Fibroblast of skin of right biceps (primary cell): ENCODE measurements at places on chromosomes 4 and X.

DNA sequence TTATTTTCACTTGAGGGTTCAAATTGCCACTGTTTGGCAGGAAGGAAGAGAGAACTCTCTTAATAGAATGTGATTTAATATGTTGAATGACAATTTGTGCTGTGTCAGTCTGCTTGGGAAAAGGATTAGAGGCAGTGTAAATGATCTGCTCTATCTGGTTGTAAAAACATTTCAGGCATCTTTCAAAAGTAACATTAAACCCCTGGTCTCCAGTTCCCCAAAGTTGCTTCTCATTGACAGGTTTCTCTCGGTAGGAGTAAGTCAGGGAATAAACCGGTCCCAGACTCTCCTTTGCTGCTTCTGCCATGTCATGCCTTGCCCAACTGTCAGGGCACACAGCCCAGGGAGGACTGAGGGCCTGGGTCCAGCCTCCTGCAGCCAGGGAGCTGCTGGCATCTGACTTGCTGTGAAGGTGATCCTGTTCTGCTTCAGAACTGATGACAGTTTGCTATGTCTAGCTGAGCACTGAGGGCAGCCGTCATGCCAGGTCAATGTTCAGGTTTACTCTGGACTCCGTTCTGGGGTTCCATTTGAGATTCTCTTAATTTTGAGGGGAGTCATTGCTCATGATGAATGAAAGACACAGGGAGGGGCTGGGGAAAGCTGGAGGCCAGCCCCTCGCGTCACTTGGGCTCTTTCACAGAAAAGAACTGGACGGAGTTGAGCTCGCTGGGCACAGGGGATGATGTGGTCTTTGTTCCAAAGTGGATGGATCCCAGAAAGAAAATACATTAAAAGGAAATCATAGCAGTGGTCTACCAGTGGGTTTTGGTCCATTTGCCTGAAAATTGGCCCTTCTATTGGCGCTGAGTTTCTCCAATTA lies 312.4 kb downstream of the ARHGAP10 start:
- DNase-seq, result no peak

- peak; percentile 74 for DNase-seq
Measured at GRCh38 chr4:145098675-145099037, 545 bp downstream of the ABCE1 start.

DNA sequence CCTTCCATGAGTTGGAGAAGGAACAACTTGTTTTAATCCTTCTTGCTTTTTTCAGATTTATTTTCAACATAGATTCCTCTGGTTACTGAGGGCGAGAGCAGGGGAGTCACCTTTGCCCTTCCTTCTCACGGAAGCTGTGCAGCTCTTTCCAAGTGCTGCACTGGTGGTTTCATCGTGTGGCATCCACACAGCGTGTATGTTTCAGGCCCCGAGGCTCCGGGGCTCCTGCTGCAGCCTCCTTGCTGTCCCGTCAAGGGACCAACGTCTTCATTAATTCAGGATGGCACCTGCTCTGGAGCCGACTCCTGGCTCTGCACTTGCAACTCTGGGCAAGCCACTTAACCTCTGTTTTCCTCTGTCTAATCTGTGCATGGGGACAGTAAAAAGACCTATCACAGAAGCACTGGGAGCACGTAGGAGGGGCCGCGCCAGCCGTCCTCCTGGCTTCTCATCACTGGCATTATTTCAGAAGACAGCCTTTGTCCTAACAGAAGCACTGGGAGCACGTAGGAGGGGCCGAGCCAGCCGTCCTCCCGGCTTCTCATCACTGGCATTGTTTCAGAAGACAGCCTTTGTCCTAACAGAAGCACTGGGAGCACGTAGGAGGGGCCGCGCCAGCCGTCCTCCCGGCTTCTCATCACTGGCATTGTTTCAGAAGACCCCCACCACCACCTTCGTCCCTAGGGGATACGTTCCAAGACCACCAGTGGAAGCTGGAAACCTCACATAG lies 117.8 kb upstream of the NKX1-1 start:
- DNase-seq, result no peak

DNA sequence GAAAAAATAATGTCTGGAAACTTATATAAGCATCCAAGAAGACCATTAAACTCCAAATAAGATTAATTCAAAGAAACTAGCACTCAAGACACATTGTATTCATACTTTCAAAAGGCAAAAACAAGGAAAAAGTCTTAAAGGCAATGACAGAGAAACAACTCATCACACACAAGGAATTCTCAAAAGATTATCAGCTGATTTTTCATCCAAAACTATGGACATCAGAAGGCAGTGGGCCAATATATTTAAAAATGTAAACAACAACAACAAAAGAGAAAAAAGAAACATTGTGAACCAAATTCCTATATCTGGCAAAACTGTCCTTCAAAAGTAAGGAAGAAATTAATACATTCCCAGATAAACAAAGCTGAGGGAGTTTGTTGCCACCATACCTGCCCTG lies 711.4 kb upstream of the GALNTL6 start:
- no peak for DNase-seq

DNA sequence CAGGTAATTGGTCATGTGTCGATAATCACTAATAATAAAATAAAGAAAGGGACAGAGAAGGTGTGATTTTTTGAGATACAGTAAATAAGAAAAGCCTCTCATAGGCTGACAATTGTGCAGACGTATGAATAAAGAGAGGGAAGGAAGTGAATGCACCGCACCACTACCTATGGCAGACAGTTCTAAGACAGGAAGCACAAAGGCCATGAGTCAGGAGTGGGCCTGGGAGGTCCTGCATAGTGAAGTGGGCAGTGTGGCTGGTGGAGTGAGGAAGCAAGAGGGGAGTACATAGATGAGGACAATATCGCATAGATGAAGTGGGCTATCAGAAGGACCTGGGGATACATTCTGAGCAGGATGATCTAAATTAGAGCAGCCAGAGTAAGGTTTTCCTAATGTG lies 75.6 kb downstream of the BMP3 start:
- no peak for DNase-seq

DNA sequence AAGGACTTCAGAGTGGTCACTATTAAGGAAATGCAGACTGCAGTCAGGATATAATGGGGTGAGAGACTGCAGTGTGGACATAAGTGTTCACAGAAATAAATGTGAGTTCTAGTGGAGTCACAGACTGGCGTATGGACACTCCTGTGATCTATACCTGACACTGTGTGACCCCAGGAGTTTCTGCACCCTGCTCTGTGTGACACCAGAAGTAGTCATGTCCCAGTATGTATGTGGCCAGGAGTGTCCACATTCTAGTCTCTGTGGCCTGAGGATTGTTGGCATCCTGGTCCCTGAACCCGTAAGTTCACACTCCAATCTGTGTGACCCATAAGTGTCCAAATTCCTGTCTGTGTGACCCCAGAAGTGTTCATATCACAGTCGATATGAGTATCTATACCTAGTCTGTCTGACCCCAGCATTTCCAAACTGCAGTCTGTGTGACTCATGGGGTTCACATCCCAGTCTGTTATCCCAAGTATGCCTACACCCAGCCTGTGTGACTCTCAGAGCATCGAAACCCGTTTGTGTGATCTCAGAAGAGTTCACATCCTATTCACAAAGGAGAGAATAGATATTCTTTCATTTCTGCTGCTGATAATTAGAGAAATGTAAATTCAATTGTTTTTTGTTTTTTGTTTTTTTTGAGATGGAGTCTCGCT lies 16.3 kb downstream of the WDR13 start:
- no peak for DNase-seq

DNA sequence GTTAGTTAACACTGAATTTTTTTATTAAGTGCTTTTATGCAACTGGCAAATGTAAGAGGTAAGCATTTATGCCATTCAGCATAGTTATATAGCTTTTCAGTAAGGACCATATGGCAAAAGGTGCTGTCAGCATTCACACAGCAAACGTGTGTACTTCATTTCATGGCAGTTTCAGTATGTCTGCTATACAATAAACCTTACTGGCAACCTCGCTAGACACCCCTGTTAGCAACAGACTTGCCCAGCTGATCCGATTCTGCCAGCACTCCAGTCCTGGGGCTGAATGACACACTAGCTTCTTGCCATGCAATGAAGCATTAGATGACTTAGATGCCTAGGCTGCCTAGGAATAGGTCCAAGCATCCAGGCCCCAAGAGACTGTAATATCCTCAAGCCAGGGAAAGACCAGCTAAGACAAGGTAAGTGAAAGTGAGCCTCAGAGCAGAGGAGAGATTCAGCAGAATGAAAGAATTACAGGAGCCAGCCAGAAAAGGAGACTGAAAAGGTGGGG lies 47.3 kb upstream of the DOCK11 start:
- DNase-seq, result peak; percentile 17

DNA sequence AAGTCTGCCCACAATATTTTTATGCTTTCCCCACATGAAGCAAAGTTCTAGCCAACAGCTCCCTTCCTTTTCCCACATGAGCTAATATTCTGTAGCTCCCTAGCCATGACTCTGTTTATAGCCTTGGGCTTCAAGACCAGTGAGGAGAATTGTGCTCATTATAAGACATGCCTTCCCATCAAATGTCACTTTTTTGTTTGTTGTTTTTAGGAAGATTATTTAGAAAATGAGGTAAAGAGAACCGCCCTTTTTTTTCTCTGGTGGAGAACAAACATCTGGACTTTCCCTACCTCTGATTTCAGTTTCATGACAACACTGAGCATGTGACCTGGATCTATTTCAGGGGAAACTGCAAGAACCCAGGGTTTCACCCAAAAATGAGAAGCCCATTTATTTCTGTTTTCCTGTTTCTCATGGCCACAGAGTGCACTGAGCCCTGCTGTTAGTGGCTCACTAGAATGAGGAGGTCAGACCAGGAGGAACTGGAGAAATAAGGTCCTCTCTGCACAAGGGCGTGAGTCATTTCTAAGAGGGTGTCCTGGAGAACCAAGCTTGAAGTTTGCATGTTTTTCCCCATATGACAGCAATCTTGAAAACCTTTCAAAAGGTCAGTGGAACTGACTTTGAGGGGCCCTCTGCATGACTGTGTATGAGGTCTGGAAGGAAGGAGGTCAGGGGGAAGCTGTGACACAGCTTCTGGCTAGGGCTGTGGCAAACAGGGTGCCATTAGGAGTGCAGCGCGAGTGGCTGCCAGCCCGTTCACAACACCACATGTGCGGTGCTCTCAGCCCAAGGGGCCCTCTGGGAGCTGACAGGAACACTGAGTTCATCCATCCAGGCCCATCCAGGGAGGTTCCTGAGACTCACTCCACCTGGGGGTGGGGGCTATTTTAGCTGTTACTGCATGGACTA lies 55.2 kb downstream of the CHST7 start:
- DNase-seq, result peak; percentile 11

DNA sequence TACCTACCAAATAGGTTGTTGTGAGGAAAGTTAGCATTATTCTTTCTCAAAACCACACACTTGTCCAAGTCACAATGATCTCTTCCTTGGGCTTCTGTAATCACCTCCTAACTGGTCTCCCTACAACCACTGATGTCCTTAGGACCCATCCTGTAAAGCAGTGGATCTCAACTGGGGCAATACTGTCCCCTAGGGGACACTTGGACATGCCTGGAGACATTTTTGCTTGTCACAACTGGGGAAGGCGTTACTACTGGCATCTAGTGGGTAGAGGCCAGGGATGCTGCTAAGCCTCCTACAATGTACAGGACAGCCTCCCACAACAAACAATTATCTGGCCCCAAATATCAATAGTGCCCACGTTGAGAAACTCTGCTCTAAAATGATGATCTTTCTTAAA lies 118.7 kb upstream of the AP1S2 start:
- DNase-seq, result peak; percentile 24

DNA sequence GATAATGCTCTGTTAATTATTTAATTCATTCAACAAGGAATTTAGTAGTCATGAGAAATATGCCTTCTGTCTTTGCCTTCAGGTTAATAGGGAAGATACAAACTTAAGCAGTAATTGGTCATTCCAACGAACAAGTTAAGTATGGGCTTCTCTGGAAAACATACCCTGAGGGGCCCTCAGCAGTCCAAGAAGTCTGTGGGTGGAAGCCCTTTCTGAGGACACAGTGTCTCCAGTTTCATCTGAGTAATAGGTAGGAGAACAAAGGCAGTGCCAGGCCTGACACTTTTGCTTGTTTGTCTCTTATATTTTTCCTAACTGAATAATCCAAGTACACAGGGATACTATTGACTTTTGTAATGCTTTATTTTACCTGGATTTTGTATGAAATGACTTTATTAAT lies 262.5 kb downstream of the FBXW7 start:
- DNase-seq, result no peak

- DNase-seq, result peak; percentile 27
Measured at GRCh38 chr4:179097741-179098140, 1655.5 kb upstream of the AGA start.

DNA sequence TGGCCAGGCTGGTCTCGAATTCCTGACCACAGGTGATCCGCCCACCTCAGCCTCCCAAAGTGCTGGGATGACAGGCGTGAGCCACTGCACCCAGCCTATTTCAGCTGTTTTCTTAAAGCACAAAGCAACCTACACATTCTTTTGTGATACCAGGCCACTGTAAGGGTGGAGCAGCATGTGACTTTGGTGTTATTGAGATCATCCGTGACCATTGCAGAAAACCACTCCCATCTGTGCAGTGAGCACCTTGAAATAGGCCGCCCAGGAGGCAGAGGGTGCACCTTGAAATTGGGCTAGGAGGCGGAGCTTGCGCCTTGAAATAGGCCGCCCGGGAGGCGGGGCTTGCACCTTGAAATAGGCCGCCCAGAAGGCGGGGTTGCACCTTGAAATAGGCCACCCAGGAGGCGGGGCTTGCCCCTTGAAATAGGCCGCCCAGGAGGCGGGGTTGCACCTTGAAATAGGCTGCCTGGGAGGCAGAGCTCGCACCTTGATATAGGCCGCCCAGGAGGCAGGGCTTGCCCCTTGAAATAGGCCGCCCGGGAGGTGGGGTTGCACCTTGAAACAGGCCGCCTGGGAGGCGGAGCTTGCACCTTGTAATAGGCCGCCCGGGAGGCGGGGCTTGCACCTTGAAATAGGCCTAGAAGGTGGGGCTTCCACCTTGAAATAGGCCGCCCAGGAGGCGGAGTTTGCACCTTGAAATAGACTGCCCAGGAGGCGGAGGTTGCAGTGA lies 9.0 kb upstream of the SLC25A6 start:
- no peak for DNase-seq

DNA sequence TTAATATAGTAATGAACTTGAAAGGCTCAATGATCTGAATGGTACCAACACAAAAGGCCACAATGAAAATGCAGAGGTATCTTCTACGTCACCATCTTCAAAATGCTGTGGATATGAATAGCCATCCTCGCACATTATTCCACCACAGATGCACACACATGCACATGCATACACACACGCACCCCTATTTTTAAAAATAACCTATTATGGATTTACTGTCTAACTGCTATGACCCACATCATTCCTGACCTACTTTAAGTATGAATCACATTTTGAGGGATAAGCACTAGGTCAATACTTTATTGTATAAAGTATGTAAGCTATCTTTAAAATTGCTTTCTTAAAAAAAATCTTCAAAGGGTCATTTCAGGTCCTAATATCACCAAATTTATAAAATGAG lies 24.4 kb upstream of the CORIN start:
- peak; percentile 81 for DNase-seq

- DNase-seq, result peak; percentile 16
Measured at GRCh38 chrX:116872931-116873330, 410.2 kb upstream of the CT83 start.

GRCh38 chr4:146488495-146489174 lies 33.1 kb downstream of the SLC10A7 start:
- DNase-seq, result peak; percentile 49
